ENCODE measurements at places on chromosomes 2 and 18. TPM values are rescaled to one million over a fixed set of nuclear protein-coding genes. Genes with fewer than 3 reads are reported as not detected.

PROM2 gene
- polyA plus RNA-seq: 12.6 TPM

NYAP2 gene
- 0.06 TPM for polyA plus RNA-seq

MAL gene
- polyA plus RNA-seq: 1.5 TPM

NT5C1B gene
- polyA plus RNA-seq: 1.3 TPM

TNFRSF11A gene
- polyA plus RNA-seq: 3.8 TPM

ATP6V1B1 gene
- 5.0 TPM for polyA plus RNA-seq

CXCR1 gene
- 0.07 TPM for polyA plus RNA-seq

DNA sequence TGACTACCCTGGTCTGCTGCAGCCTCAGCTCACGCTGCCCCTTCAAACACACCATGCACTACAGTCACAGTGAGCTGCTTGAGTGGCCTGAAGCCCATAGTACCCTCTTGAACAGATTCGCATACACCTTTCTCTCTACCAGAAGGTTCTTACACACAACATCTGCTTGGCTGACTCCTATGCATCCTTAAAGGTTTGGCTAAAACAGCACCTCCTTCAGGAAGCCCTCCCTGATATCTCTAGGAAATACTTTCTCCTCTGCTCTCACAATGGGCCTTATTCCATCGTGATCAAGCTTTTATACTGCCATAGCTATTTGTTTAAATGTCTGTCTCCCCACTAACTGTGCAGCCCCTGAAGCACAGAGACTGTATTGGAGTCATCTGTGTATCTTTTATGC, 31.5 kb downstream of the TGFBRAP1 start:
- no peaks in the 10 kb centered on the region for H3K27me3 ChIP-seq
- no peak overlapping the region for H3K4me3 ChIP-seq
- no peaks in the 10 kb centered on the region for H3K4me1 ChIP-seq
- no peak for DNase-seq
- no peaks in the 10 kb centered on the region for H3K36me3 ChIP-seq

DNA sequence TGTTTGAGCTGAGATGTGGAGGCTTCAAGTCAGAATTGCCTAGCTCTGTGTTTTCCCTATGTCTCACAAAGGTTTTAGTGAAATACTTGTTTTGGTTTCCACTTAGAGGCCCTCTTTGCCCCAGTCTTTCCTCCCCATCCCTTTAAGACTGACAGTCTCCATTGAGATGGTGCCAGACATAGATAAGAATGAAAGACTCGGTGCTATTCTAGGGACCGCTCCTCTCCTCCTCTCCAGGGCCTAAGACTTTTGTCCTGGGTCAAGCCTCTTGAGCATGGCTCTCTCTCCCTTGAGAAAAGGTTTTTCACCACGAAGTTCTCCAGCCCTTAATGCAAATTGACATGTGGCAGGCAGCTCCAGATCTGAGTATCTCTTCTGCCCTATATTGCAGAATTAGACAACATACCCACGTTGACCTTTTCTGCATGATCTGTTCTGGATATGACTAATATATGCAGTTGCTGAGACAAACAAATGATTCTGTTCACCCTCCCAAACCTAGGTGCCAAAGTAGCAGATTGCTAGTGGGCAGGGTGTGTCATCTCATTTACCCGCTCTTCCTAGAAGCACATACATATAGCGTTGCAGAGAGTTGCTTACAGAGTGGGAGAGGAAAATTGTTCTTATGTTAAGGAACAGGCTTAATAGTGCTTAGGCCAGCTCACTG, 47.5 kb upstream of the ACSL3 start:
- no peak for DNase-seq
- H3K4me3 ChIP-seq: no peak overlapping the region
- no peak overlapping the region for H3K27ac ChIP-seq
- H3K4me1 ChIP-seq: no peaks in the 10 kb centered on the region
- H3K27me3 ChIP-seq: no peaks in the 10 kb centered on the region

GRCh38 chr2:129936334-129936934, 43.0 kb upstream of the RAB6C start:
- H3K27ac ChIP-seq: no peak overlapping the region
- H3K36me3 ChIP-seq: no peaks in the 10 kb centered on the region
- no peak for DNase-seq
- no peak overlapping the region for H3K4me3 ChIP-seq
- H3K4me1 ChIP-seq: no peaks in the 10 kb centered on the region

DNA sequence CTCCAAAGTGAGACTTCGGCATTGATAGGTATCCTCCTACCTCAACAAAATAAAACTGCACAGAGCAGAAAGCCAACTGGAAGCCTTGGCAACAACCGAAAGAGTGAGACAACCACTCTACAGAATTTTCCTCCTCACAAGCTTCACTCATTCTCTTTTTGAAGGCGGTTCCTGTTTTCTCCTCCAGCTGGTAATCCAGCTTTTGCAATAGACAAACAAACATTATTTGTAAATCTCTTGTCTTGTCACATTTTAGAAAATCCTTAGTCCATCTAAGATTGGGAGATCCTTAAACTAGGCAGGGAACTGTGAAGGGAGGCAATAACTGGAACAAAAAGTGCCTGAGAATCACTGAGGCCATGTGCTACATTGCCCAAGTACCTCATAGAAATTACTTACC, 332.4 kb downstream of the BCL11A start:
- H3K4me1 ChIP-seq: no peaks in the 10 kb centered on the region
- H3K27me3 ChIP-seq: no peaks in the 10 kb centered on the region
- H3K36me3 ChIP-seq: no peaks in the 10 kb centered on the region
- DNase-seq: no peak

GRCh38 chr2:27973592-27973991, 83.1 kb downstream of the BABAM2 start:
- H3K4me1 ChIP-seq: peaks cover 7% of the 10 kb centered on the region
- H3K27ac ChIP-seq: no peak overlapping the region
- H3K36me3 ChIP-seq: no peaks in the 10 kb centered on the region
- H3K27me3 ChIP-seq: no peaks in the 10 kb centered on the region
- no peak for DNase-seq

GRCh38 chr2:179692610-179693009, 168.8 kb downstream of the ZNF385B start:
- no peaks in the 10 kb centered on the region for H3K4me1 ChIP-seq
- no peak for DNase-seq
- no peaks in the 10 kb centered on the region for H3K27me3 ChIP-seq
- no peak overlapping the region for H3K4me3 ChIP-seq
- H3K36me3 ChIP-seq: no peaks in the 10 kb centered on the region
- no peak overlapping the region for H3K27ac ChIP-seq

GRCh38 chr18:48007381-48007780, 76.9 kb upstream of the SMAD2 start:
- no peak overlapping the region for H3K4me3 ChIP-seq
- no peaks in the 10 kb centered on the region for H3K36me3 ChIP-seq
- no peaks in the 10 kb centered on the region for H3K4me1 ChIP-seq
- no peak for DNase-seq
- no peaks in the 10 kb centered on the region for H3K27me3 ChIP-seq

- no peaks in the 10 kb centered on the region for H3K27me3 ChIP-seq
- H3K36me3 ChIP-seq: no peaks in the 10 kb centered on the region
- no peak overlapping the region for H3K4me3 ChIP-seq
- peaks cover 8% of the 10 kb centered on the region for H3K4me1 ChIP-seq
These were observed 37.5 kb downstream of the RAMP1 start for GRCh38 chr2:237896956-237897355.

DNA sequence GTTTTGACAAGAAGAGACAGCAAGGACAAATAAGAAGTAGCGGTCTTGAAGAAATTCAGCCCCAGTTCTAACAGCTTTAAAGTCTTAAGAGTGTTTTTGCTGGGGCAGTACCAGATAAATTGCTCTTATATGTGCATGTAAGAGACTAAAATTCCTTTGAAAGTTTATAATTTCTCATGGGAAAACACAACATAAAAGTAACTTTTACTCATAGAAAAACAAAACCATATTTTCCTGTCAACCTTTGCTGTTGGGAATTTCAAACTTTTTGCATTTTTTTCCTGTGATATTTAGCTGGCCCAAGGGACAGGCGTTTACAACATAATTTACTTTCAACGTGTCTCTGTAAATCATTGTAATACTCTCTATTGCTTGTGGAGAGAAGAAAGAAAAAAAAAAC, 767.8 kb upstream of the ZEB2 start:
- no peak for DNase-seq
- no peaks in the 10 kb centered on the region for H3K4me1 ChIP-seq
- H3K27ac ChIP-seq: no peak overlapping the region
- H3K4me3 ChIP-seq: no peak overlapping the region
- H3K27me3 ChIP-seq: no peaks in the 10 kb centered on the region
- no peaks in the 10 kb centered on the region for H3K36me3 ChIP-seq

- no peak overlapping the region for H3K4me3 ChIP-seq
- H3K27me3 ChIP-seq: no peaks in the 10 kb centered on the region
These were observed 208.0 kb downstream of the RBM43 start for GRCh38 chr2:151053661-151053990.

DNA sequence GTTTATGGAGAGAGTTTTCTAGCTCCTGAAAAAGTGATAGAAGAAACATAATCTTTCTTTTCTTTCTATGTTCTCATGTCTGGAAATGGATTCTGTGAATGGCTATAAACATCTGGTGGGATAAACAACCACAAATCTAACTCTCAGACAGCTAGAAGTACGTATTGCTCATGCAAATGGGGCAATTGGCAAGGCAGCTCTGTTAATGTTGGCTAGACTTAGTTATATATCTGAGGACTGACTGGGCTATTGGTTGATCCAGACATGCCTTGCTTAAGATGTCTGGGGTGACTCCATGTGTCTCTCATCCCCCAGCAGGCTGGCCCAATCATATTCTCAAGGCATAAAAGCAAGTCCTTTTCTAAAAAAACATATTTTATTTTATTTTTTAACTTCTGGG, 939.2 kb upstream of the NRXN1 start:
- H3K4me3 ChIP-seq: no peak overlapping the region
- no peaks in the 10 kb centered on the region for H3K36me3 ChIP-seq
- H3K27ac ChIP-seq: no peak overlapping the region
- no peaks in the 10 kb centered on the region for H3K27me3 ChIP-seq
- DNase-seq: no peak

DNA sequence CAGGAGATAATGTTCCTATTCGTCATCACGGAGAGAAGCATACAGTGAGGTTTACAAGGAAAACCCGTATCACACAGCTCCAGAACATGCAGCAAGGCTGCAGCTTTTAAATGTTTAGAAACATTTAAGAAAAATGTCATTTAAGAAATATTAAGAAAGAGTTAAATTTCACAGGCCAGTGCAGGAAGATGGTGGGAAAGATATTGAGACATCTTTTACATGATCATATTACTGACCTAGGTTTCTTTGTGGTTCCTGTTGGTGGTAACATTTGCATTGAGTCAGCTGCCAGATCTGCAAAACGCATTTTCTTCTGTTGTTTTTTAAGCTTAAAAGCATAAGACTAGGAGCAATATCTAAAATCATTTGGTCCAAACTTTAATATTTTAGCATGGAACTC, 44.9 kb downstream of the CPO start:
- no peak overlapping the region for H3K4me3 ChIP-seq
- no peaks in the 10 kb centered on the region for H3K27me3 ChIP-seq
- no peak for DNase-seq
- no peaks in the 10 kb centered on the region for H3K36me3 ChIP-seq
- no peak overlapping the region for H3K27ac ChIP-seq

- no peaks in the 10 kb centered on the region for H3K27me3 ChIP-seq
- peaks cover 3% of the 10 kb centered on the region for H3K4me1 ChIP-seq
- no peak for DNase-seq
- no peak overlapping the region for H3K4me3 ChIP-seq
These were observed 125.9 kb upstream of the SMAD7 start for GRCh38 chr18:49076654-49077166.

- no peaks in the 10 kb centered on the region for H3K27me3 ChIP-seq
- no peak overlapping the region for H3K27ac ChIP-seq
- no peaks in the 10 kb centered on the region for H3K36me3 ChIP-seq
- peak; percentile 25 for DNase-seq
- H3K4me1 ChIP-seq: no peaks in the 10 kb centered on the region
- no peak overlapping the region for H3K4me3 ChIP-seq
These were observed 99.6 kb upstream of the CTAGE1 start for GRCh38 chr18:22517356-22517755.

DNA sequence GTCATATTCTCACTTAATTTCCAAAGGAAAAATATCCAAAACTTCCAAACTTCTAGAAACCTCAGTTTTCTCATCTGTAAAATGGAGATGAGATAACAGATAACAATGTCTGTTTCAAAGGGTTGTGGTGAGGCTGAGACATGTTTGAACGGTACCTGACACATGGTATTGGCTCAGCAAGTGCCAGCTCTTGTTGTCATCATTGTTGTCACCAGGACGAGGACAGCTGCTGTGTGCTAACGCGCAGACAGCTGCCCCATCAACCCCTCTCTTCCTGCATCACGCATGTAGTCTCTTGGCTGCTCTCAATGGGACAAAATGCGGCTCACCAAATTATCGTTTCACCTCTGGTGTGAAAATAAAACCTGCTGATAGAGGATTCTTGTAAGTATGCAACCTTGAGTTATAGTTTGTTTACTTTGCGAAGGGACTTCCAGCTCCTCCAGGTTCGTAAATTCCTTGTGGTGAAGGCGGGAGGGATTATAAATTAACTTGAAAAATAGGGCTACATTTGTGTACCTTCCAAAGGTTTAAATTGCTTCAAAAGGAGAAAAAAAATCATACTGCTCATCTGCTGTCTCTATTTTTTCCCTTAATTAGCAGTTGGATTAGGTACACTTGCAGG, 605.4 kb downstream of the BCL11A start:
- no peak overlapping the region for H3K27ac ChIP-seq
- no peaks in the 10 kb centered on the region for H3K27me3 ChIP-seq
- no peak overlapping the region for H3K4me3 ChIP-seq
- H3K4me1 ChIP-seq: no peaks in the 10 kb centered on the region
- no peak for DNase-seq

GRCh38 chr2:41966431-41966893, 81.4 kb upstream of the PKDCC start:
- no peak overlapping the region for H3K4me3 ChIP-seq
- peaks cover 12% of the 10 kb centered on the region for H3K4me1 ChIP-seq
- H3K27ac ChIP-seq: peak overlapping the region; percentile 42

DNA sequence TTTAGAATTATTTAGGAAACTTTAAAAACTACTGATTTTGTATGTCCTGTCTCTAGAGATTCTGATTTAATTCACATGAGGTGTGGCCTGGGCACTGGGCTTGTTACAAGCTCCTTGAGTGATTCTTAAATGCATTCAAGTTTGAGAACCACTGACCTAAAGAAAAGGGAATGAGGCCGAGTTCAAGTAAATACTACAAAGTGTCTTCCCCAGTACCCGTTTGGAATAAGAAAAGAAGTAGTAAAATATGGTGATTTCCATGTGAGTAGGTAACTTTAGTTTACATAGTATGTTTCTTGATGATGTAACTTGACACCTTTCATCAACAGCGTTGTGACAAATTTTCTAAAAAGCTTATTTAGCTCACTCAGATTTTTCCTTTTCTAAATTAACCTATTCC, 1022.9 kb upstream of the NRXN1 start:
- no peaks in the 10 kb centered on the region for H3K27me3 ChIP-seq
- no peak overlapping the region for H3K27ac ChIP-seq
- H3K4me1 ChIP-seq: no peaks in the 10 kb centered on the region
- DNase-seq: no peak
- no peak overlapping the region for H3K4me3 ChIP-seq
- H3K36me3 ChIP-seq: no peaks in the 10 kb centered on the region

Measured in left lung (tissue), 14 donors.